ENCODE measurements at places on chromosomes 16 and 17.

GRCh38 chr16:85422632-85423550 lies 190.2 kb upstream of the GSE1 start:
- no peak for DNase-seq

GRCh38 chr17:1000597-1001461 lies 3.9 kb downstream of the TIMM22 start:
- peak; percentile 92 for DNase-seq

GRCh38 chr17:55645361-55645760 lies 77.3 kb downstream of the TMEM100 start:
- no peak for DNase-seq

DNA sequence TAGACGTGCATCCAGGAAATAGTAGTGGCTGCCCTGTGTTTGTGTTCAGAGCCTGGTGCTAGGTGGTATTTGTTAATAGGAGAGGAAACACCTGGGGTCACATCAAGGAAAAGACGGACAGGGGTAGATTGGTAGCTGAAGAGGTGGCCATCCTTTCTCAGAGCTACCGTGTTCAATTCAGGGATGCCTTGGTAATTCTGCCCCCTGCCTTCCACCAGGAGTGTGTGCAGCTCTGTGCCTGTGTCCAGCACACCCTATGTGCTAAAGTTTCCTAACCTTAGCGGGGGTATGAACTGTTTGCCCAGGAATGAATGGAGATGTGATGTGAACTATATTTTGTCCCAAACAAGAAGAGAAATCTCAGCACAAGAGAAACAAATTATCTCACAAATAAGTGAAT lies 174.1 kb upstream of the MPHOSPH6 start:
- DNase-seq = no peak

- DNase-seq = peak; percentile 55
Observed at GRCh38 chr16:1923299-1924034, 5.3 kb upstream of the HS3ST6 start.

- no peak for DNase-seq
Observed at GRCh38 chr16:598823-599739, 9.2 kb downstream of the RAB40C start.

DNA sequence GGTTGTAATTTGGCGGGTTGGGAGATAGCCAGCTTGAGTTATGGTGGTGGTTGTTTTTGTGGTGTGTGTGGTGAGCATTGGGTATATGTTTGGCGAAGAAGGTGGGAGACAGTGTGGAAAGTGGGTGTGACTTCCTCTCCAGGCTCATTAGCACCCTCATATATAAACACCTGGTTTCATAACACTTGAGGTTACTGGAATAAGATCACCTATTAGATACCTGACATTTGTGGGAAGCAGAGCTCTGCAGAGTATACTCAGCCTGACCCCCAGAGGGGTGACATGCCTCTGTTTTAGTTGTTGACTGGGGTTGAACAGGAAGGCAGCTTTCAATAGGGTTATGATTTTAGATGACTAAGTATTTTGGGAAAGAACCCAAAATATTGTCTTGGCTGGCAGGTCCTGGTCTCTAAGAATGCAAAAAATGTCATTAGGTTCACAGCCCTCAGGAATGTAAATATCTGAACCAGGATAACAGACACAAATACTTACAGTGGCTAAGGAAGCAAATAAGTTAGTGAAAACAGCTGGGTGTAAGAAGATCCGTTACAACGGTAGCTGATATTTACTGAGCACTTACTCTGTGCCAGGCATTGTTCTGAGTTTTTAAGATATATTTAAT lies 18.3 kb upstream of the EFCAB13 start:
- DNase-seq = peak; percentile 95

DNA sequence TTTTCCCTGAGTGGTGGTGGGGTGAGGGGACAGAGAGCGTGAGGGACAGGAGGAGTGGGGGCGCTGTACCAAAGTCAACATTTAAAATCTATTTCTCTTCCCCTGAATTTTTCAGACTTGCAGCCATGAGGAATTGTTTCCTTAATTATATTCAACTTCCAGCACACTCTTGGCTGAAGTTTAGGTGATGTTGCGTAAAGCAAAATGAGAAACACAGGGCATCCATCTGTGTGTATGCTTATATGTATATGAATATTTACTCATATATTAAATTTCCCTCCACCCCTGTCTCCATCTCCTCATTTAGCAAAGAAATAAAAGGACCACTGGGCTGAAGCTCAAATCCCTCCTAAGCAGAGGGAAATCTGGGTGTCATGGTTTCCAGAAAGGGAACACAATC lies 218.1 kb downstream of the XYLT1 start:
- no peak for DNase-seq

- no peak for DNase-seq
Observed at GRCh38 chr16:17204206-17204605, 266.6 kb downstream of the XYLT1 start.

DNA sequence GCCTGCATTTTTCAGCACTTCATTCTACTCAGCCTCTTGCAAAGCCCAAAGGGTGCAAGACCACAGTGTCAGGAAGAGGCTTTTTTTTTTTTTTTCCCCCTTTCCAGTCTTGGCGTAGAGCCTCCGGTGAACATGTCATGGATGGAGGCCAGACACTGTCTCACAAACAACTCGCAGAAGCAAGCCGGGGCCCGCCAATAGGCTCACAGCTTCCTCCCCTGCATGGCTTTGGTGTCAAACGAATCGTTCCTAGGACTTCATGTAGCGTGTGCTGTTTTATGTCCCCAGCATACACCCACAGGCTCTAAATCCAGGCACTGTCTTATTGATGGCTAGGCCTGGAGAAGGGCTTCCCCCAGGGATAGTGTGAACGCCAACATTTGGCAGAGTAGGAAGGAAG lies 457.7 kb upstream of the MAF start:
- DNase-seq = no peak

- DNase-seq = no peak
Observed at GRCh38 chr16:12553191-12553590, 250.5 kb downstream of the CPPED1 start.

- no peak for DNase-seq
Observed at GRCh38 chr17:70099884-70100283, 24.9 kb downstream of the KCNJ16 start.

DNA sequence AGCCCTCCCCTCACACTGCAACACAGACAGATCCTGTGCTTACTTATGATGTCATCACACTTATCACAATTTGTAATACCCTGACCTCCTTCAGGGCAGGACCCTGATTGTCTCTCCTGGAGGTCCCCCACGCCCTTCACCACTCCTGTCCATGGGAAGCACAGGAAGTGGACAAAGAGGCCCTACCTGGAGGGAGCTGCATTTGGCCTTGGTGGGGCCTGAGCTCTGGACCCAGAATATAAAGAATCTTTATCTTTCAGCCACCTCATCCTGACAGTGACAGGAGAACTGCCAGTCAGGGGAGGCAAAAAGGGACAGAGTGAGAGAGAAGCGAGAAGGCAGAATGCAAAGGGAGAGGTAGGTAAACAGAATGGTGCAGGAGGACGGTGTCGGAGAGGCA lies 303.4 kb upstream of the N4BP1 start:
- DNase-seq = no peak
